Germinal center (tissue), 1 donor: ENCODE measurements at places on chromosomes 1 and 21.

- DNase-seq = no peak
Measured at GRCh38 chr21:42258885-42259407, 40.0 kb downstream of the ABCG1 start.

DNA sequence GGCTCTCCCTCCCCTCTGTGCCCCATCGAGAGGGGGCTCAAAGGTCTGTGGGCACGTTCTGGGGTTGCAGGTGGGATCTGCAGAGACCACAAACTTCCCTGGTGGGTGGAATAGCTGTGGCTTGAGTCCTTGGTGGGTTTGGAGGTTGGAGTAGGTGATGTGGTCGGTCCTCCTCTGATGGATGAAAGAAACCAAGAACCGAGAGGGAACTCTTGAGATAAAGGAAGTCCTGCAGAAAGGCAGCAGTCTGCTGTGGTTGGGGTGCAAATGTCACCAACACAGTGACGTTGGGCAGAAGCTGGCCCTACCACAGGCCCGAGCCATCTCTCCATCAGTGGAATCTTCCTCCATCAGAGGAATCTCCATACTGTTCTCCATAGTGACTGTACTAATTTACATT, 171.8 kb downstream of the FCRL5 start:
- DNase-seq = no peak

DNA sequence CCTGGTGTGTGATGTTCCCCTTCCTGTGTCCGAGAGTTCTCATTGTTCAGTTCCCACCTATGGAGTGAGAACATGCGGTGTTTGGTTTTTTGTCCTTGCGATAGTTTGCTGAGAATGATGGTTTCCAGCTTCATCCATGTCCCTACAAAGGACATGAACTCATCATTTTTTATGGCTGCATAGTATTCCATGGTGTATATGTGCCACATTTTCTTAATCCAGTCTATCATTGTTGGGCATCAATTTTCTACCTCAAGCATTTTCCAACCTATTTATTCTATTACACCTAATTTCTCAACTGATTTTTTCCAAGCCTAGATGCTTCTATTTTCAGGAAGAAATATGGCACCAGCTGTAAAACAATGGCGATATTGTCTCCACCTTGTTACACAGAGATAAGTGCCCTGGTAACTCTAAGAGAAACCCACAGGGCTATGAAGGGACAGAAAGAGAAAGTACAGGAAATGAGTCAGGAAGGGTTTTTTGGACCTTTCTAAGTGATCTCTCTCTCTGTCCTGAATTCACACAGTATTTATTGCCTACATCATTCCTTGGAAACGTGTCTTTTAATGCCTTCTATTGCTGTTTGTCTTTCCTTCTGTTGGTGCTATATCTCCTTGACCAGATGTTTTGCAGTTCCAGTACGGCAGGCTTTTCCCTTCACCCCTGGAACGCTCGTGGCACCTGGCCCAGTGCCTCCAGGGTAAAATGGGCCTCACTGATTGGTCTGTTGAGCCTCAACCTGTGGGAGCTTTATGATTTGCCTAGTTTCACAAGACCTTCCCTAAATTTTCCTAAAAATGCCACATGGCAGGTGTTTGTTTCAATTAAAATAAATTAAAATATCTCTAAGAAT, 14.6 kb upstream of the JAK1 start:
- no peak for DNase-seq

GRCh38 chr1:155864393-155864792, 5.0 kb downstream of the SYT11 start:
- DNase-seq = no peak

GRCh38 chr1:21299780-21300395, 9.6 kb upstream of the ECE1 start:
- DNase-seq = no peak

DNA sequence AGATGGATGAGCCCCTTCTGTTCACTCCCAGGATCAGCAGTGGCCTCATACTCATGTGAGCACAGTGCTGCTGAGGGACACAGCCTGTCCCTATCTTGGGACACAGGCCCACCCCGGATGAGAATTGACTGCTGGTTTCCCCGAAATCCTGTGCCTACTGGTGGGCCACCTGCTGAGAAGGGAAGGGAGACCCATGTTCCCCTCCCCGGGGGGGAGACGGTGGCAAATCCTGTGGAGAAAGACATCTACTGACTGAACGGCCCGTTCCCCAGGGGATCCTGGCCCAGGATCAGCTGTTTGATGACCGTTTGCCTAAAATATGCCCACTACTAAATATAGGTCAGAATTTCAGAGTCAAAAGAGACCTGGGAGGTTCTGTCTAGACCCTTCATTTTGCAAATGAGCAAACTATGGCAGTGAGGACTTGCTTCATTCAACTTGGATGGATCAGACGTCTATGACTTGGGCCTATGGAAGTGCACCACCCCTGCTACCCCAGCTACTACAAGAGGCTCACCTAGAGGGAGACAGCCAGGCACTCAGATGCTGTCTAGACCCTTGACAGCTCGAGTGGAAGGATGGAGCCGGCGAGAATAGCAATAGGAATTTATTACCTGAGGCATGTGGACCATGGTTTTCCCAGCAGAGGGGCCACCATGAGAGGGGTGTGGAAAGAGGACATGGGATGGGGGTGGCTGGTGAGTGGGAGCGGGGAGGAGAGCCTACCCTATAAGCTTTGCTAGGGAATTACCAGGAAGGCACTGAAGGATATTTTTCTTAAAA, 15.6 kb upstream of the THEMIS2 start:
- no peak for DNase-seq

GRCh38 chr1:89528382-89528780, 3.8 kb downstream of the LRRC8B start:
- DNase-seq = no peak

- DNase-seq = no peak
Measured at GRCh38 chr1:230199554-230199953, 132.5 kb downstream of the GALNT2 start.

- DNase-seq = peak; percentile 69
Measured at GRCh38 chr1:159921251-159921650, 4.1 kb downstream of the TAGLN2 start.

GRCh38 chr1:1092149-1092855, 18.2 kb upstream of the RNF223 start:
- DNase-seq = no peak

DNA sequence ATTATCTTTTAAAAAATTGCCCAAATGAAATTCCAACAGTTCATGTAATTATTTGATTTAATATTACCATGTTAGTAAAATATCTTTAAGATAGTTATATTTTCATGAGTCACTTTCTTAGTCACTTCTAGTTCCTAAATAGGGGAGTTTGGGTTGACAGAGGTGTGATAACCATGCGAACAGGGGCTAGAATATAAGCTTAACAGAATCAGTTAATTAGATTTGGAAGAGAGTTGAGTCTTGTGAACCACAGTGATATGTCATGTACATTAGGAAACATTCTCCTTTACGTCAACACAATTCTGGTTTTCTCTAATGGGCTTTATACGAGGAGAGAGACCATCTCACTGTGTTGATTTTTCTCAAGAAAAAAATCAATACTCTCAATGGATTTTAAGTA, 64.8 kb upstream of the ZNF281 start:
- no peak for DNase-seq

DNA sequence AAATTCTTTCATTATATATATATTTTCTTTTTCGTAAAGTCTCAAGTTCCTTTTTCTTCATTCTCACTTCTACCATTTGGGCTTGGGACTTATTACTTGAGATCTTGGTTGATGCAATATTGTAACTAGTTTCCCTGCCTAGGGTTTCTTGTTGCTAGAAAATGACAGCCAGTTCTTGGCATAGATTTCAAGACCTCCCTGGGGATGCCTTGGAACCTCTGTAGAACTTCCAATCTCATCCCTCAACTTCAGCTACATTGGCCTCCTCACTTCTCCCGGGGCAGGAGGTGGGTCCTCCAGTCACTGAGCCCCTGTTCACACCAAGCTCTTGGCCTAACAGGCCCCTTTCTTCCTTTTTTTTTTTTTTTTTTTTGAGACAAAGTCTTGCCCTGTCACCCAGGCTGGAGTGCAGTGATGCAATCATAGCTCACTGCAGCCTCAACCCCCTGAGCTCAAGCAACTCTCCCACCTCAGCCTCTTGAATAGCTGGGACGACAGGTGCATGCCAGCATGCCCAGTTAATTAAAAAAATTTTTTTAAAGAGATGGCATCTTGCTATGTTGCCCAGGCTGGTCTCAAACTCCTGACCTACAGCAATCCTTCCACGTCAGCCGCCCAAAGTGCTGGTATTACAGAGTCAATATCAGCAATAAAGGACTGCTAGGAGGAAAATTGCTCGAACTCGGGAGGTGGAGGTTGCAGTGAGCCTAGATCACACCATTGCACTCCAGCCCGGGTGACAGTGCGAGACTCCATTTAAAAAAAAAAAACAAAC, 33.1 kb downstream of the MAP3K7CL start:
- no peak for DNase-seq

GRCh38 chr1:230012741-230013140, 54.3 kb upstream of the GALNT2 start:
- DNase-seq = no peak

DNA sequence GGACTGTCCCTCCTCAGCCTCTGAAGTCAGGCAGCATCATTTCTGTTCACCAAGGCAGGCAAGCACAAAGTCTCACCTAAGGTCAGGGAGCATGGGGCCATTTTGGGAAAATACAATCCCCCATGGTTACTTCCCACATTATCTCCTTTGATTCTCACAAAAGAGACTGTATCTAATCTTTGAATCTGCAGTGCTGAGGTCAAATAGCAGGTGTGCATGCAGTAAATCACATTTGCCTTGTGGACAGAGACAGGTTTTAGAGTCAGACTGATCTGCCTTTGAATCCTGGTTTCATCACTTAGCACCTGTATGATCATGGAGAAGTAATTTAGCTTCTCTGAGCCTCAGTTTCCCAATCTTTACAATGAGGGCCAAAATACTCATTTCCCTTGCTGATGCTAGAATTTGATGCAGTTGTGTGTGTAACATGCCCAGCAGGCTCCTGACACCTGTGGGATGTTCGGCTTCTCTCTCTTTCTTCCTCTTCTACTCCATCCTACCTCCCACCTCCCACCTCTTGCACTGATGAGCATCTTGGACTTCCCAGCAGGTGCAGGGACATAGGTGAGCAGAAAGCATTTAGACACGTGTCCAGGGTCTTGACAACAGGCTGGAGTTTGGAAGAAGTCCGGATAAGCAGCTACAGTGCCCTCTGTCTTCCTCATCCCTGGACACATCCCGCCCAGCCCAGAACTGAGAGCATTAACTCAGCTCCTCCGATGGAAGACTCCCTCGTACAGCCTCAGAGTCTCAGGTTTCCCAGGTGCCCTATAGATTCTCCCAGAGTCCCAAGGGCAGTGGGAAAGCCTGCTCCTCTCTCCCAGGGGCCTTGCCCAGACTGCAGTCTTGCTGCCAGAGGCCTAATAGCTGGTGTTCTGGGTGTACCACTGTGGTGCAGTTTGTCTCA, 18.9 kb downstream of the NENF start:
- DNase-seq = no peak

- DNase-seq = no peak
Measured at GRCh38 chr21:39845571-39846130, 21.6 kb upstream of the PCP4 start.

DNA sequence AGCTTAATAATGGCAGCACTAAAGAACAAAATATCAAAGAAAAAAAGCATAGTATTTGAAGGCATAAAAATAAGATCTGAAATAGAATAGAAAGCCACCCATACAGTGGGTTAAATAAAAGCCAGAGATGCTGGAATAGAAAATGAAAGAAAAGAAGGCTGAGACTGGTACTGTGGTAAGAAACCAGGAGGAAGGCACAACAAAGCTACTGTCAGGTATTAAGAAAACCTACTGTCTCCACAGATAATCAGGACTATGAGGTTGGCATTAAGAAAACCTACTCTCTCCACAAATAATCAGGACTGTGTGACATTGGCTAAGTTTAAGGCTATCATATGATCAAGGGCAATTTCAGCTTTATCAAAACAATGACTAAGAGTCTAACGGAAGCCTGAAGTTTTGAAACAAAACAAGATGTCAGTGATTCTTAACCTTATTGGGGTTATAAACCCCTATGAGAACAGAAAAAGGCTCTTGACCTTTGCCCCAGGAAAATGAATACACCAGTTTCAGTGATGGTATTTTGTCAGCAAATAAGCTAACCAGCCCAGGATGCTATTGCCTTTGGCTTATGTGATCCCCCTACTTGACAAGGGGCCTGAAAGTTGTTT, 24.4 kb downstream of the MCOLN2 start:
- peak; percentile 20 for DNase-seq

DNA sequence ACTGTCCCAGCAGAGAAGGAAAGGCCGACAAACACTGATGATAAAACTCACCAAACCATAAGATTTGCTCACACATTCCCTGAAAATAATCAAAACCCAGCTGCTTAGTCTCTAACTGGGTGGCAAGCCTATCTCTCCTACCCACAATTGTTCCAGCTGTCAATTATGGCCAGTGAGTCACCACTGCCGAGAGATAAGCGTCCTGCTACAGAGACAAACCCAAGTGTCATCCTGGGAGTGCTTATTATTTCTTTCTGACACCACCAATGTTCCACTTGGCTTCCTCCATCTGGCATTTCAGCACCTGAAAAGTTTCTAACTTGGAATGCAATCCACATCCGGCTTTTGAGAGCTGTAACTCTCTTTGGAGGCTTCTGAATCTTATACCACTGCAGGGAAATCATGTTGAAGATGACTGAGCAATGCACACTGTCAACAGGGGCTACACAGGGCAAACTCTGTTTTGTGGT, 51.5 kb upstream of the VAV3 start:
- DNase-seq = no peak

DNA sequence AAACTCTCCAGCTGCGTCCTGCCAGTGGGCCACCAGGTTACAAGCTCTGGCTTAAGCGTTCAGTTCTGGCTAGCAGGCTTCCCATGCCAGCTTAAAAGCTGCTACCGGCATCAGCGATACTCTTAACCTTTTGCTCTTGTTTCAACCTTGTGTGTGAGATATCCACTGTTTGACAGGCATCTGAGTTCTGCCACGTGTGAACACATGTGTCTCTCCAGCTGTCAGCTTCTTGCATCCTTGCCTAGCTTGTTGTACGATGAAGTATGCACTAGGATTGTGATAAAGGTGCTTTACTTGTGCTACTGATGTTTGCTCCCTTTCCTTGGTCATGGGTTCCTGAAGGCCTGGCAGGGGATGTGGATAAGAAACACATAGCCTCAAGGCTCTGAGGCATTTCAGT, 201.6 kb downstream of the PRDM2 start:
- DNase-seq = no peak

DNA sequence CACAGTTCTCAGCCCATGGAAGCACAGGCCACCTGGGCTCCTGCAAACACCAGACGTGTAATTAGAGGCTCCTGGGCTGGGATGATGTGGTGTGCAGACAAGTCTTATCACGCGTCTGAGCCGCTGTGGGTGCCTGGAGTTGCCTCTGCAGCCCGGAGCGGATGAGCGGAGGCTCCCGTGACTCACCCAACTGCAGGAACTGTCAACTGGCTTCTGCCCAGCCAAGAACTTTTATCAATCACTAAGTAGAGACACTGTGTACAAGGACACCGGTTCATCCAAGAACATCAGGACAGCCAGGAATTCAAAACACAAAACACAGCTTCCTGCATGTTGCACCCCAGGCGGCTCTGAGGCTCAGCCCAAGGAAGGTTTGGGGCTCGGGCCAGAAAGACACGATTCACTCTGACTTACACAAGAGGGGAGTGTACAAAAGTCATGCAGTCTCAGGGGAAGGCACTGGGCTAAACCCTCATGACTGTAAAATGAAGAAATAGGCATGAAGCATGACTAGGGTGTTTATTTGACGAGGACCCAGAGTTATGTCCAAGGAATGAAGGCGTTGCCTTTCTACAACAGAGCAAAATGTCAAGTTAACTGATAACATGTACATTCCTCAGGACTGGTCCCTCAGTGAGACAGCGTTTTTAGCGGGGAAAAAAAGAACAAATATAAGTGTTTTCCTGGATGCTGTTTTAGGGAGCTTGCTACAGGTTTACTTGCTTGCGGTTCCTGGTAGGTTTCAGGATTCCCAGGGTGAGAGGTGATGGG, 21.1 kb downstream of the ERRFI1 start:
- no peak for DNase-seq
